ENCODE measurements at places on chromosomes 16 and 17.

DNA sequence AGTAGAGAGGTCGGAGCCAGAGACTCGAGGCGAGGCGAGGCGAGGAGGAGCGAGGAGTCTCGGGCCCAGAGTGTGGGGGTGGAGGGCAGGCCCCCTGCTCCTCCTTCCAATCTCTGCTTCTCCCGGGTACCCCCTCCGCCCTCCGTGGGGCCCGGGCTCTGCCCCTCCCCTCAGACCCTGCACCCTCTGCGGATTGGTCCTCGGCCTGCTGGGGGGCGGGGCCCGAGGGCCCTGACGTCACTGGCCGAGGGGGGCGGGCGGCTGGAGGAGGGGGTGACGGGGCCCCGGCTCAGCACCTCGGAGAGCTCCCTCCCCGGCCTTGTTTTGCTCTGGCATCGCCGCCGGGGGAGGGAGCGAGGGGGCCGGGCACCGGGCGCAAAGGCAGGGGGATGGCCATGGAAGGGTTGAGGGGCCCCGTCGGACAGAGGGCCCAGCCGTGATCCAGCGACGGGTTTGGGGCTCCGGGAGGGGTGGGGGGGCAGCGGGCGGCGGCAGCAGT lies at the start of gene RUNDC3A:
TSS of gene RUNDC3A (plus strand) at position 282 of the 499 bp plus-strand sequence. CDS start 232 bp downstream, outside the sequence.
- DNase-seq = peak; percentile 93

DNA sequence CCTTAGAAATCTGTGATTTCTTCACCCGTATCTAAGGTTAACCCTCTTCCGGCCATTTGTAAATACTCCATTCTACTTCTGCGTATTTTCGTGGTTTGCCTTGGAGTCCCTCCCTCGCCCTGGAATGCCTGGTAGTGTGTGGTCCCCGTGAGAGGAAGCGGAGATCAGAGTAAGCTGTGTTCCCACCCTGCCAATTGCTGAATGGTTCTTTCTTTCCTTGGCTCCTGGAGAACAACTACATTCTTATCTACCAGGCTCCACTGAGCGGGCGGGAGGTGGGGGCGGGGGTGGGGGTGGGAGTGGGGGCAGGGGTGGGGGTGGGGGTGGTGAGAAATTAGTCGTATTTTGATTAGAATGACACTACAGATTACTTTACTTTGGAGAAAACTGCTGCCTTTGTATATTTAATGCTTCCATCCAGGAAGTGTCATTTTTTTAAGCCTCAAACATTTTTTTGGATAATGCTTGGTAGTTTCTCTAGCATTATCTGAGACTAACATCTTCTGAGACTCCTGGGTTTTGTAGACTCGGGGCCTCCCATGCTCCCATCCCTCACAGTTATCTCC lies 20.9 kb upstream of the FASN start:
- DNase-seq = no peak

- no peak for DNase-seq
Measured at GRCh38 chr17:80455784-80456183, 20.6 kb downstream of the NPTX1 start.

GRCh38 chr17:50198026-50198669 lies 3.3 kb downstream of the COL1A1 start:
- DNase-seq = peak; percentile 79

DNA sequence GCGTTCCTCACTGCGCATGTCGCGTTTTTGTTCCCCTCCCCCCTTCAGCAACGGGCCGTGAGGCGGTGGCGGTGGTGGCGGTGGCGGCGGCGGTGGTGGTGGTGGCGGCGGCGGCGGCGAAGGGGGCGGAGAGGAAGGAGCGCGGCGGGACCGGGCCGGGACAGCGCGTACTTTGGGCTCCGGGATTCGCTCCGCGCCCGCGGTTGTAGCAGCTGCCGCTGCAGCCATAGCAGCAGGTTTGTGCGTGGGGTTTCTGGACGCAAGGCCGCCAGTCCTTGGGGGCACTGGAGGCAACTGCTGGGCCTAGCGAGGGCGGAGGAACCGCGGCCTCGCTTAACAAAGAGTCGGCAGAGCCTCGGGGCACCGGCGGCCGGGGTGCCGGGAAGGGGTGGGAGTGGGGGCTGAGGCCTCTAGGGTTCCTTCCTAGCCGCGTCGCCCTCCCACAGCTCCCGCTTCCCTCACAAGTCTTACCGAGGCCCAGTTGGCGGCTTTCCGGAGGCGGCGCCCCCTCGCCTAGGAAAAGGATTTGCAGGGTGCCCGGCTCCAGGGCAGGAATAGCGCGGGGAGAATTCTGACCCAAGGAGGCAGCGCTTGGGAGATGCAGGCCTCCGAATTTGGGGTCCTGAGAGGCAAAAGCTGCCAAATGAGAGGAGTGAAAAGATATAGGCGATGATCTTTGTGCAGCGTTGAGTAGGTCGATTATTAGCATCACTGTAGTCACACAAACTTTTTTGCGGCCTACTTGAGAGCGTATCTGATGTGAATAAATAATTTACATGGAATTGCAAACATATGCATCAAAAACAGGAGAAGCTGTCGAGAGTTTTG lies at the start of gene DDX42:
TSS of gene DDX42 (plus strand) at position 30 of the 828 bp plus-strand sequence. CDS start 12,880 bp downstream, outside the sequence.
- peak; percentile 77 for DNase-seq

- no peak for DNase-seq
Measured at GRCh38 chr17:43134774-43135453, 9.8 kb upstream of the BRCA1 start.

- no peak for DNase-seq
Measured at GRCh38 chr16:47144559-47144877, 773 bp upstream of the NETO2 start.

DNA sequence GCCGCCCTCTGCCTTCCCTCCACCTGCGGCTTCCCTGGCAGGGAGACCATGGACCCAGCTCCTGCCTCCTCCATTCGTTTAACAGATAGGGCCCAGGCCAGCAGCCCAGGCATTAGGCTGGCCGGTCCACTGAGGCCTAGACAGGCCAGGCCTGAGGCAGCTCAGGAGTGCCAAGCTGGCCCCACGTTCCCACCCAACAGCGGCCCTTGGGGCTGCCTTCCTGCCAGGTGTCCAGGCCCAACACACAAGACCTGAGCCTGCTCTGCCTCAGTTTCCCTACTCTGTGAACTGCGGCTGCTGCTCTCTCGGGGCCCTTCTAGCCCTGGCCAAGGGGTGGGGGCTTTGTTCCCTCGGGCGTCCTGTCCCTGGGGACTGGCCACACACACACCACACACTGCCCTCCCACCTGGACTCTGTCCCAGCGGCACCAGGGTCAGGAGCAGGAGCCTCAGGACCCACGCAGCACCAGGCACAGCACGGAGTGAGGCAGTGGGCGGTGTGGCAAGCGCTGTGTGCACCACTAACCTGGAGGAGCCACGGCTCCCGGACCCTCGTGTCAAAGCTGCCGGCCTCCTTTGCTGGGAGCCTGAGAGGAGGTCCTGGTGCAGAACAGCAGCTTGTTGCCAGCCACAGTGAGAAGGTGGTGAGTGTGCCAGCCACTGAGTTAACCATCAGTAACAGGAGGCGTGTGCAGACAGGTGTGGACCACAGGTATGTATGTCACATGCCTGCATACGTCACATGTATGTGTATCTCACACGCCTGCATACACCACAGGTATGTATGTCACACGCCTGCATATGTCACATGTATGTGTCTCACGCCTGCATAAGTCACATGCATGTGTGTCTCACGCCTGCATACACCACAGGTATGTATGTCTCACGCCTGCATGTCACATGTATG lies 14.6 kb upstream of the CDH15 start:
- DNase-seq = no peak

DNA sequence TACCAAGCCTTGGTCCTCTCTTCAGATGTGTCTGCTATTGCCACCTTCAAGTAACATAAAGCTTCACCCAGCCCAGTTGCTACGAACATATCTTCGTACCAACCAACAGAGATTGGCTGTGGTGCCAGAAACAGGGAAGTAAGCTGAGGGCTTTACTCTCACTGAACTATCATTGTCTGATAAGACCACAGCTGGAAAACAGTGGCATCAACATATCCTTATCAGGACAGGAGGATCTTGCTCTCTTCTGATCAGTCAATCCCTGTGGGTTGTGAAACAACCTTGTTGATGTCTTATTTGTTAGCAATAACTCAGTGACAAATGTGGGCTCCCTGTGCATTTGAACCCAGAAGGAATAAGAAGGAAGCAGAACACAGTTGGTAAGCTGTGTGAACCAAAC lies 446.3 kb upstream of the MAF start:
- DNase-seq = no peak

GRCh38 chr17:21564262-21564661 lies 128.1 kb upstream of the KCNJ18 start:
- no peak for DNase-seq

DNA sequence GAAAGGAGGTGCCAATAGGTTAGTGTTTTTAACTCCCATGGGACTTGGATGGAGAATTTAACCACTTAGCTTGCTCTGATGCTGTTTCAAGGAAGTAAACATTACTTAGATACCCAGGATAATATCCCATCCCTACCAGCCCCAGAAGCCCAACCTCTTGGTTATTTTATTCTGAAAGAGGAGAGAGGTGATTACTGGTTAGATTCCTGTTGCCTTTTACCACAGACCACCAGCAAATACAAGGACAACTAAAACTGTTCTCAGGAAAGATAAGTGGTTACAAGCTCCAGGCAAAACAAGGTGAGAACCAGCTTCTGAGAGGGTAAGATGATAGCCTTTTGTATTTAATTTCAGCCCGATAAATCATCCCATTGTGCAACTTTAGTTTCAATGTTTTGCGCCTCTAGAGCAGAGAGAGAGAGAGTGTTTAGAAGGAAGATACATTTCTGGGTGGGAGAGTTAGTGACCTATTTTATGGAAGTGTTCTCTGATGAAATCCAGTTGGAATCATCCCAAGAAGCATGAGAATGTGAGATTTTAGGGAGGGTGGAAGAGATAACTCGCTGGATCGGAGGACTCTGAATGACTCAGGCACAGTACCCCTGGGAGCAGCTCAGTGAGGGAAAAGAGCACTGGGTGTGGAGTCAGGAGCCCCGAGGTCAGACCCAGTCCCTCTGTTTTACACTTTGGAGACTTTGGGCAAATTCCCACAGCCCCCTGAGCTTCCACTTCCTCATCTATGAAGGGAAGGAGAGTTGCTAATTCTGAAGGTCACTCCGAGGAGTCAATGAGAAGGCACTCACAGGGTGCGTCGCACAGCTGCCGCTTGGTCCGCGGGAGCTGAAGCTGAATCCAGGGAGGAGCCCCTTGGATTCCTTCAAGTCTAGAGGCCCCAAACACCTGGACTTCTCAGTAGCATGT lies 12.1 kb downstream of the GLP2R start:
- peak; percentile 66 for DNase-seq

DNA sequence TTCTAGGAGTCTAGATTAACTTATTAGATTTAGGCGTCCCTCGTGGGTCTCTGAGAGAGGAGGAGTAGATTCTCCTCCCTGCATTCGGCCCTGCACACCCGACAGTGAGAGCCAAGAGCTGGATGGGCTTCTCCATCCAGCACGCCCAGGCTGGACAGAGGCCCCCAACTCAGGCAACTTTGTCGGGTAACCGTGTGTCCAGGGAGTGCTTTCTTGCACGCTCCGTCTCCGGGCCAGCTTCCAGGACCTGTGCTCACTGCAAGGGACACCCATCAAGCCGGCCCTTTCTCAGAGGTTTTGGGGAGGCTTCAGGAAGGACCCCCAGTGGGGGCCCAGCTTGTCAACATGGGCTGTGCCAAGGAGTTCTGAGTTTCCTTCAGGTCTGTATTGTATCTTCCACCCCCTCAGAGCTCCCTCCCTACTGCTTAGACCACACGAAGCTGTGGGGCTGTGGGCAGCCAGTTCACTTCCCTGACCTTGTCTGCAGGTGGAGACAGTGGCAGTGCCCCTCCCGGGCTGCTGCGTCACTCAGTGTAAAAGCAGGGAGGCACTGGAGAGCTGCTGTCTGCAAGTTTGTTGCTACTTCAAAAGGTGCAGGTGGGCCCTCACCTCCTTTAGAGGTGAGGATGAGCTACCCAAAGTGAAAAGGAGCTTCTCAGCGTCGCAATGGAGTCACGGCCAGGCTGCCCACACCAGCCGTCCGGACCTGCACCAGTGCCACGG lies 24.0 kb upstream of the C16orf78 start:
- DNase-seq = no peak

GRCh38 chr16:106623-107324 lies 28.7 kb downstream of the MPG start:
- DNase-seq = peak; percentile 80

DNA sequence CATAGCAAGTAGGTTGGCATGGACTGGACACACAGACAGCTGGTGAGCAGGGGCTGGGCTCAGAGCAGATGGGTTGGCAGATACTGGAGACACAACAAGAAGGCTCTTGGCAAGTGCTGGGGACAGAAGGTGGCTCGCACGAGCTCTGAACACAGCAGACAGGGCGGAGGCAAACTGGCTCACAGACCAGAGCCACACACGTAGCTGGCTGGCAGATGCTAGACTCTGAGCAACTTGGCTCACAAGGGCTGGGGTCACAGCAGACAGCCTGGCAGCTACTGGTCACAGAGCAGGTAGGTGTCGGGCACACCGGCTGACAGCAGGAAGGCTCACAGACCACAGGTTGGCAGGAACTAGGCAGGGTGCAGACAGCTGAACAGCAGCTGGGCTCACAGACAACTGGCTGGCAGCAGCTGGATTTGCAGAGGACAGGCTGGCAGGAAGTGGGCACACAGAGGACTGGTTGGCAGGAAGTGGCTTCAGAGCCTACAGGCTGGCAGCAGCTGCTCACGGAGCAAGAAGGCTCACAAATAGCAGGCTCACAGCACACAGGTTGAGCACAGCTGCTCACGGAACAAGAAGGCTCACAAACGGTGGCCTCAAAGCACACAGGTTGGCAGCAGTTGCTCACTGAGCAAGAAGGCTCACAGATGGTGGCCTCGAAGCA lies 725 bp downstream of the KRTAP16-1 start:
- DNase-seq = no peak

DNA sequence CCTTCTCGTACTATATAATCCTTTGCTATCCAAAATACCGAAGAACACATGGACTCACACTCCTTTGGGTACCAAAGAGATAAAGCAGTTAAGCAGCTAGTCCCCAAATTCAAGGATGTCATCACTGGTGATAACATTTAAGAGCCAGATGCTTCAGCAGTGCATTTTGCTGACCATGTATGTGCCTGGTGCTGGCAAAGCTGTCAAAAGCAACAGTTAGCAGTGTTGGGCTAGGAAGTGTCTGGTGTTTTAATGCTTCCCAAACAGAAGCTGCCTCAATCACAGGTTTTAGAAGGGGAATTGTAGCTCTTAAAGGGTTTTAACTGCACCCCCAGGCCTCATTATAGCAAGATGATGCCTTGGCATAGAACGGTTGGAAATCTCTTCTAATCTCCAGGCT lies 4.7 kb downstream of the FAM117A start:
- no peak for DNase-seq

- peak; percentile 73 for DNase-seq
Measured at GRCh38 chr17:9644910-9645751, at the start of gene USP43. TSS of gene USP43 (plus strand) at chr17:9645517. CDS start at chr17:9645633, 116 bp downstream.

GRCh38 chr17:3526971-3527370 lies 30.6 kb downstream of the TRPV3 start:
- no peak for DNase-seq

GRCh38 chr17:73747221-73748002 lies 103.2 kb upstream of the SDK2 start:
- no peak for DNase-seq

- no peak for DNase-seq
Measured at GRCh38 chr16:77711775-77712174, 10.5 kb upstream of the NUDT7 start.

GRCh38 chr17:73371836-73372235 lies 60.0 kb upstream of the CDC42EP4 start:
- DNase-seq = no peak
